ENCODE measurements at places on chromosomes 2 and 18.

GRCh38 chr2:237689336-237690131 is 62.1 kb downstream of the LRRFIP1 start:
- no peak for DNase-seq

DNA sequence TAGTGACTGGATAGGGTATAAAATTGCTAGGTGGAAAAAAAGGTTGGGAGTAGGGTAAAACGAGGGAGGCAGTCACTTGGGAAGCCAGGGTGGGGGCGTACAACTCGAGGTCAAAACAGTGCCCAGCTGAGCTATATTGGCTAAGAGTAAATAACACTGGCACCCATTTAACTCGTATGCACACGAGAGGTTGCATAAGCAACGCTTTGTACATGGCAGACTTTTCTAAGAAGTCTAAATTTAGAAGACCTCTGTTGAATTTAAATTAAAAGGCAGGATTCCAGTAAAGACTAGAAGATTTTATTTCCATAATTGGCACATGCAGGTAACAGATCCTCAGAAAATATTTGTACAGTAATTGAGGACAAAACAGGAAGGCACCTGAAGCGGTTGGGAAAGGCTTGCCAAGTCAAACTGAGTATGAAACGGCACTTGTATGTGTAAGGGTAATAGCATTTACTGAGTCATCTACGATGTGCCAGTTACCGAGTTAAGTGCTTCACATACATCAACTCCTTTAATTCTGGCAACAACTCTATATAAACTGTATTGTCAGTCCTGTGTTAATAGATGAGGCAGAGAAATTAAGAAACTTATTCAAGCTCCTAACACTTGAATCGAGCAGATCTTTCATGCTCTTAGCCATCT is 1.4 kb upstream of the MALT1 start:
- DNase-seq = no peak

- no peak for DNase-seq
These were observed 1.4 kb downstream of the DES start for GRCh38 chr2:219419331-219420197.

DNA sequence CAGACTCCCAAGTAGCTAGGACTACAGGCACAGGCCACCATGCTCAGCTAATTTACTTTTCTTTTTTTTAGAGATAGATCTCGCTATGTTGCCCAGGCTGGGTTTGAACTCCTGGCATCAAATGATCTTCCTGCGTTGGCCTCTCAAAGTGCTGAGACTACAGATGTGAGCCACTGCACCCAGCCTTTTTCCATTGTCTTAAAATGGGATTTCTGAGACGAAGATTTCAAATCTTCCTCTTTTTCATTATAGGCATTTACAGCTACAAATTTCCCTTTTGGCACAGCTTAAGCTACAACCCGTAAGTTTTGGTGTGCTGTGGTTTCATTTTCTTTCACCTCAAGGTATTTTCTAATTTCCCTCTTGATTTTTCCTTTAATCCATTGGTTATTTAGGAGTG is 8.6 kb downstream of the GNLY start:
- no peak for DNase-seq
